ENCODE measurements at places on chromosomes 12 and 14.
A peak's percentile ranks its signal among the peaks of the same experiment; 100 is the strongest.

DNA sequence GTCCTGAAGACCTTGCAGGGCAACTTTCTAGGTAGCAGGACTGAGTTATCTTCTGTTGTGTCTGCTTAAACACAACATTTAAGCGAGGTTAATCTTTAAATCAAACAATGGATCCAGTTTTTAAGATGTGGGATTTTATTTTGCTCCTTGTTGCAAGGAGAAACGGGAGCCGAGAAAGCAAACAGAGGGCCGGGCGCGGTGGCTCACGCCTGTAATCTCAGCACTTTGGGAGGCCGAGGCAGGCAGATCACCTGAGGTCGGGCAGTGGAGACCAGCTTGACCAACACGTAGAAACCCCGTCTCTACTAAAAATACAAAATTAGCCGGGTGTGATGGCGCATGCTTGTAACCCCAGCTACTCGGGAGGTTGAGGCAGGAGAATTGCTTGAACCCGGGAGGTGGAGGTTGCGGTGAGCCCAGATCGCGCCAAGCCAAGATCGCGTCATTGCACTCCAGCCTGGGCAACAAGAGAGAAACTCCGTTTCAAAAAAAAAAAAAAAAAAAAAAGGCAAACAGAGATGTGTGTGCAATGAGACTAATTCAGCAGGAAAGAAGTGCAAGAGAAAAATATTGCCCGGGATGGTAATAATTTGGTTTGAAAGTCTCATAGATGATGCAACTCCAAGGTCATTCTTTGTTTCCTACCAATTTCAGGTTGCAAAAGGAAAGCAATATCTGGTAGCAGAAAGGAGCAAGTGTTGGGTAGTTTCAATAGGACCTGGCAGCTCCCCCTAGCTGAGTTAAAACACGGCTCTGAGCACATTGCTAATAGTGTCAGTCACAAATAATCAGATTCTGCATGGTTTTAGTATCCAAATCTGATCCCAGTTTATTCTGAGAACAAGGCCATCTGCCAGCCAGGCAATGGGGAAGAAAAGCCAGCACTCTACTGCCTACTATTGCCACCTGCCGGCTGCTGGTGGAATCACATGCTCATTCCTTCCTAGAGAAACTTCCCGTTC lies 141.4 kb downstream of the PPM1H start:
- peak; percentile 91 for DNase-seq

DNA sequence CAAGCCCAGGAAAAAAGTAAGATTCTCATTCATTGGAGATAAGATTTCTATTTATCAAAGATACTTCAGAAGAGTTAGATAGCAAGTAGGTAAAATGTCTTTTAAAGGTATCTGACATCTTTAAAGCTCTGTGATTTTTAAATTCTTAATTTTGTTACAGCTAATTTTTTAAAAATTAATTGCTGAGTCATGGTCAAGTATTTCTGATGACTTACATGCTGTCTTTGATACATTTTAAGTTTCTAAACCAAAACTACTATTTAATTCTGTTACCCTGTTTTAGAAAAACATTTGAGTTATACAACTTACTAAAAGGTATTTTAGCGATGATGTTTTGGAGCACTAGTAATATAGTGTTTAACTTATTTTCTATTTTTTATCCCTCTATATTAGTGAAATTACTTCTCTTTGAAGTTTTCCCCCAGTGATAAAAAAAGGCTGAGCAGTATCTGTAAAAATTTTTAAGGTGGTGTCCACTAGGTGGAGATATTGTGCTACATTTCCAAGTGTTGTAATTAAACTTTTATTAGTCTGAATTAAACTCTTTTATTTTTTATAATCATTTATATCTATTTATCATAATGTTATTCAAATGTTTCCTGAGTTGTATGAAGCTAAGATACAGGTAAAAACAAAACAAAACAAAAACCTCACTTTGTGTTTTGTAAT lies 11.5 kb downstream of the ALG10 start:
- peak; percentile 24 for DNase-seq

DNA sequence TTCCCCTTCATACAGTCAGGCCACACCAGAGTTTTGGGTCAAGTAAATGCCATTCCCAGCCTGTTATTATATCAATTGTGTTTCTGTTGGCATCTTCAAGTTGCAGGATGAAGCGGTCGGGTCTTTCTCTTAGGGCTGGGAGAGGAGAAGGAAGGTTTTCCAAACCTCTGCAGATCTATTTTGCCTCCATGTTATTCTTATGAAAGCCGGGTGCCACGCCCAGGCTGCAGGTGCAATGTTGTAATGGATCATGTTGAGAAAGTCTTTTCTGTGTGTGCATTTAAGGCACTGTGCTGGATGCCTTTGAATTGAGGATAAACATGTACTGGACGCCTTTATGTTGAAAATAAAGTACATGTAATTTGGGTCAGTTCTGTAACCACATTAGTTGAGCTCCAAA lies 164.4 kb upstream of the HIF1A start:
- no peak for DNase-seq

- no peak for DNase-seq
Measured at GRCh38 chr12:68861890-68862289, 53.9 kb downstream of the MDM2 start.

DNA sequence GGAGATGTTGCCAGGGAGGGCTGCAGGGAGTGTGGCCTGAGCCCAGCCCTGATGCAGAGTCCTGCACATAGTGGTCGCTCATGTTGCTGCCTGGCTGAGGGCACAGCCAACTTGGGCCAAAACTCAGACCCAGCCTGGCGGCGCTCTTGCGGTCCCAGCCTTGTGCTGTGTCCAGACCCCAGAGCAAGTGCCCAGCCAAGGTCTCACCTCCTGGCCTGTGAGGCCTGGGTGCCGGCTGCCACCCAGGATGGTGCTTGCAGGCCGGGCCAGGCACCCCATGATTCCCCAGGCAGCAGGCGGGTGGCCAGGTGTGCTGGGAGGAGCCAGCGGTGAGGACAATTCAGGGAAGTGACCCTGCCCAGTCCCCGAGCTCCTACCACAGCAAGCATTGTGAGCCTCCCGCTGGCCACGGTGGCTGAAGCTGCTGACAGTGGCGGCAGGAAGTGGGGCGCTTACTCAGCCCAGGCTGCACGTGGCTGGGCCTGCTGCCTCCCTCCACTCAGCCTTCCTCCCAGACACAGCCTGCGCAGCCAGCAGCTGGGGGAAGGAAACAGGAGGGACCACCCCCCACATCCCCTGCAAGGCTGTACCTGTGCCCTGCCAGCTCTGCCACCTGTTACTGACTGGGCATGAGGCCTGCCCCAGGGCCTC lies 17.7 kb upstream of the PGF start:
- DNase-seq = peak; percentile 65

DNA sequence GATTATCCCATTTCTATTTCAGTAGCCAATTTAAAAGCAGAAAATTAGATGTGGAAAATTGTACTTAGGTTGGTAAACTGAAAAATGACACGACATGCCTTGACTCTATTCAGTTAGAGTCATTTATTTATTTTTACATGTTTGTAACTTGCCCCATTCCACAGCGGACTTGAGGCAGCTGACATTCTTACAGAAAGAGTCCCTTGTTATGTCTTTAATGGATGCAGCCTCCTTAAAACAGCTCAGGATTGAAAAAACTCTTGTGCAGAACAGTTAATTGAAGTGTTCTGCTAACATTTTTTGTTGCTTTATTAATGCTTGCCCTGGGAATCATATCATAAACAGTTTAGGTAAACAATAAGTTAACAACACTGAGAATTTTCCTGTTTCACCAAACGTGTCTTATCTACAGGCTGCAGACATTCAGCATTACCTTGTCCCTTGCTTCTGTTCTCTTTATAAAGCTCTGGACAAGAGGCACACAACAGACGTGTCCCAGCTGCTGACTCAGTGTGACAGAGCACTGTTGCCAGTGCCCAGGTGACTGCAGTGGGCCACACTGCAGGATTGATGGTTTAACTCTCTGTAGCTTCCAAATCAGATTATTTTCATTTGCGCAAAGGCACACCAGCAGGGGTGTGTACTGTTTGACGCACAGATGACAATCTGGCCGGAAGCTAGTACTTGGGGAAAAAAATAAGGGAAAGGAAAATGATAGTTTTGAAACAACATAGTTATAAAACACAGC lies 101.6 kb downstream of the PELI2 start:
- DNase-seq = no peak

DNA sequence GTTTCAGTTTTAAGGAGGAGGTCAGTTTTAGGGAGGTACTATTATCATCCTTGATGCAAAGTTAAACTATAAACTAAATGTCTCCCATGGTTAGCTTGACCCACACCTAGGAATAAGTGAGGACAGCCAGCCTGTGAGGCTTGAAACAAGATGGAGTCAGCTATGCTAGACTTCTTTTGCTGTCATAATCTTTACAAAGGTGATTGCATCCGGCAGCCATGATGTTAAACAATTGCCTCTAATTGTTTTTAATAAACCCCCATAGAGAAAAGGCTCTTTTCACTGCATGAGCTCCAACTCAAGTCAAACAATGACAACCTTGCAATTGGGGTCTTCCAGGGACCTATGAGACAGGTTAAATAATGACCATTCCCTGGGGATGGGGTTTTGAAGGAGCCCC lies 45.7 kb upstream of the EEA1 start:
- no peak for DNase-seq

GRCh38 chr12:93163260-93164036 lies 214.3 kb upstream of the NUDT4 start:
- DNase-seq = peak; percentile 91

- DNase-seq = peak; percentile 41
Measured at GRCh38 chr12:9786726-9787717, 26.3 kb upstream of the CD69 start.

- DNase-seq = no peak
Measured at GRCh38 chr12:76645934-76646333, 86.4 kb upstream of the OSBPL8 start.

DNA sequence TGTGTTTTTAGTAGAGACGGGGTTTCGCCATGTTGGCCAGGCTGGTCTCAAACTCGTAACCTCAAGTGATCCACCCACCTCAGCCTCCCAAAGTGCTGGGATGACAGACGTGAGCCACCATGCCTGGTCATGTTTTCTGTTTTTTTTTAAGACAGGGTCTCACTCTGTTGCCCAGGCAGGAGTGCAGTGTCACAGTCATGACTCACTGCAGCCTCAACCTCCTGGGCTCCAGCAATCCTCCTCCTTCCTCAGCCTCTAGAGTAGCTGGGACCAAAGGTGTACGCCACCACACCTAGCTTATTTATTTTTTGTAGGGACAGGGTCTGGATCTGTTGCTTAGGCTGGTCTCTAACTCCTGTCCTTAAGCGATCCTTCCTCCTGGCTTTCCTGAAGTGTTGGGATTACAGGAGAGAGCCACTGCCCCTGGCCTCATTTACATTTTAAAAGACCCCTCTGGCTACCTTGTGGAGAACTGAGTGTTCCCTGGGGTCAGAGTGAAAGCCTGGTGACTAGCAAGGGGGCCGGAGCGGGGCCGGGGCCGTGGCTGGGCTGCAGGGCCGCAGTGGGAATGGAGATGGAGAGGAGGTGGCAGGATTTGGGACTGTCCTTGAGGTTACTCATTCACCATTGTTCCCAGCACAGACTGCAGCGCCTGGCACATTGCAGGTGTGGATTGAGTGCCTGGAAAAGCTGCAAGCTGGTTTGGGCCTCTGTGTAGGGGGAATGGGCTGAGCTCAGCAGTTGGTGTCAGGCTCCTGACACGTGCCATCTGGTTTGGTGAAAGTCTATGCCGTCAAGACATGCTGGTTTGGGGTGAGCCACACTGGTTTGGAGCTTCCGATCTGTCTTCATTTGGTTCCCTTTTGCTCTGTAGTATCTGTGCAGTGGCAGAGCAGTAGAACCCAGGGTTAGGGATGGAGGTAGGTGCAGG lies 18.1 kb downstream of the KMT5A start:
- DNase-seq = no peak

- no peak for DNase-seq
Measured at GRCh38 chr12:98612696-98613334, 19.3 kb downstream of the SLC25A3 start.

DNA sequence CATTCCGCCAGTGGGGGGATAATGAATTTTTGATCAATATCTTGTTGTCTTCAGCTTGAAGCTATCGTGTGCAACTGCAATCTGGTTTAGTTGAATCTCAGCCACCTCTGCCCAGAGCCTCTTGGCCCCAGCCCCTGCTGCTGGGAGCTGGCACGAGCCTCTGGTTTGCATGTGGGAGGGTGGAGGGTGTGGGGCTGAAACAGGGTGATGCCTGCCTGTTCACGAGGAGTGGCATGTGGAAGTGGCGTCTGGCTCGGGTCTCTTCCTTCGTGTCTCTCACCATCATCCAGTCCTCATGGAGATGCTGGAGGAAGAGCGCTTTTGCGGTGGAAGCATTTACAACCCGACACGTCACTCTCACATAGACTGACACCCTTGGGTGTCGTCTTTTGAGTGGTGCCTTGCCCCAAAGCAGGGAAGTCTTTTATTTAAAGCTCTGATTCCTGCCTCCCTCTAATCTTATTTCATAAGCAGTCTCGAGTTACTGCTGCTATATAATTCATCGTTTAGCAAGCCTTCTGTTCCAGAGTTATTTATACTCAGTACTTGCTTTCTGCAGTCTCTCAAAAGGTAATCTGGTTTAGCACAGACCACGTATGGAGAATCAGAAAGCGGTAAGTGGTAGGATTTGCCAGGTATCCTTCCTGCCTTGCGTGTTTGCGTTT lies 64.5 kb downstream of the AACS start:
- no peak for DNase-seq

DNA sequence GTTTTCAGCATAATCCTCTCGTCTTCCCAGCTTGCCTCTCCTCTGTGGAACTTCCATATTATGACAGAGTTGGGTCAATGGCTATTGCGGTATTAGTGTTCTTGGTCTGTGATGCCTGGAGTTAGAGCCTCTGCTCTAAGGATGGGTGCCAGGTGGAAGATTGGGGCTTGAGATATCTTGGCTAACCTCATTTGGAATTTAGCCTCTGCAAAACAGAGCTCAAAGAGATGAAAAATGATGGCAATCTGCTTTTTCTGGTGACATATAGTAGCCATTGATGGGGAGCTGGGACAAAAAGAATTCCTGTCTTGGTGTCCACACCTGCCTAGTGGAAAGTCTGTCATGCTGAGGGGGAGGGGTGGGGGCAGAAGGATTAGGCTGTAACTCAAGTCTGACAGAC lies 152.1 kb downstream of the RPL10L start:
- DNase-seq = no peak

DNA sequence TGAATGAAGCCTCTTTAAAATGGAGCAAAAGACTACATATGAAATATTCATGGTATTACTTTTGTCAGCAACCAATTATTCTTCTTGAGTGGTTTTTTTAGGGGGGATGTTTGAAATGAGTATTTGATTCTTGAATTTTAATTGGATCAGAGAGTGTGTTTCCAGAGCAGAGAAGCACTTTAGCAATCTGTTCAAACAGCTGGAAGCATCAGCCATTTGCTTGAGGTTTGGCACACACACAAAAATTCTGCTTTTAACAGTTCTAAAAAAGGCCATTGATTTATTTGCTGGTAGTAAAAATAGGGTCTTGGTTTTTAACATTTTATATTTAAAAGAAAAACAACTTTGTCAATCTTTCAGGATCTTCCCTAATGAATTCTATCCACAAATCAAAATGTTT lies 292.7 kb downstream of the LRFN5 start:
- DNase-seq = peak; percentile 2
